ENCODE measurements at places on chromosomes 7 and 10. TPM values are rescaled to one million over a fixed set of nuclear protein-coding genes. Genes with fewer than 3 reads are reported as not detected.

EFCAB10 gene
- not detected for total RNA-seq

PAX4 gene
- total RNA-seq: not detected

ETV1 gene
- 1.9 TPM for total RNA-seq

C10orf67 gene
- not detected for total RNA-seq

GPR22 gene
- not detected for total RNA-seq
